ENCODE measurements at places on chromosomes 5 and 9. TPM values are rescaled to one million over a fixed set of nuclear protein-coding genes. Genes with fewer than 3 reads are reported as not detected.
A peak's percentile ranks its signal among the peaks of the same experiment; 100 is the strongest.

Gene WDR5
- 71.3 TPM for total RNA-seq

Gene SGTB
- total RNA-seq = 12.2 TPM

Gene TAF11L5
- not detected for total RNA-seq

Gene PIK3R1
- total RNA-seq = 43.3 TPM

Gene PPP2R2B
- not detected for total RNA-seq

Gene PCDH12
- total RNA-seq = 2.2 TPM

Gene ABCA1
- total RNA-seq = 1.3 TPM

- no peak for DNase-seq
- no peak overlapping the region for H3K27ac ChIP-seq
- no peaks in the 10 kb centered on the region for H3K27me3 ChIP-seq
- H3K4me3 ChIP-seq = no peak overlapping the region
- no peaks in the 10 kb centered on the region for H3K4me1 ChIP-seq
- H3K36me3 ChIP-seq = no peaks in the 10 kb centered on the region
These were observed 27.9 kb upstream of the FBXL7 start for GRCh38 chr5:15472116-15472515.

DNA sequence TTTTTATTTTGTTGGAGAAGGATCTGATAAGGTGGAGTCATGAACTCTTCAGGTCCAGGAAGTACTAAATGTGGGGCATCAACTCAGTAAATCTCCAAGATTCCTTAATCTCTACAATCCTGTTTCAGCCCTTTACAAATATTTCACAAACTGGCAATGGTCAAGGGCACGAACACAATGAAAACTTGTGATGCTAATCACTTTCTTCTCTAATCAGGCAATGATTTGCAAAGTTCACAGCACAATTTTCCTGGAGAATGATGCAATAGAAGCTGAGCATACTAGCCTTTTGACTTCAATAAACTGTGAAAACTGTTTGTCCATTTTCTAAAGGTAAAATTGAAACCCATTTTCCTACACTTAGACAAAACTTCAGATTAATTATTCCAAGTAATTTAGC is 16.9 kb downstream of the GDF9 start:
- H3K27me3 ChIP-seq = peaks cover 7% of the 10 kb centered on the region
- no peak overlapping the region for H3K4me3 ChIP-seq
- no peak for DNase-seq
- H3K36me3 ChIP-seq = no peaks in the 10 kb centered on the region

GRCh38 chr5:167361795-167362194 is 929.6 kb upstream of the WWC1 start:
- no peak overlapping the region for H3K4me3 ChIP-seq
- no peaks in the 10 kb centered on the region for H3K36me3 ChIP-seq
- no peaks in the 10 kb centered on the region for H3K4me1 ChIP-seq

DNA sequence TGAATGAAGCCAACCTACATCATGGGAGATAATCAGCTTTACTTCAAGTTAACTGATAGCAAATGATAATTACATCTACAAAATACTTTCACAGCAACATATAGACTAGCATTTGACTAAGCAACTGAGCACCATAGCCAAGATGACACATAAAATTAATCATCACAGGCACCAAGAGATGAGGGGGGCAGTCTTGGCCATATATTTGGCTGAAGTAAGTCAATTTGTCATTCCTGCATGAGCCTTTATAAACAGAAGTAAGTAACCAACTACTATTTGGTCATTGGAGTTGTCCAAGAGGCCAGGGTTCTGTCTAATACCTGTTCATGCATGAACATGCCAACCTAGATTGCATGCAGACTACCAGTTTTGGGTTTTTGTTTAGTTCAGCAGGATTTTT is 53.6 kb downstream of the PDCD1LG2 start:
- H3K27ac ChIP-seq = no peak overlapping the region
- no peak for DNase-seq
- H3K27me3 ChIP-seq = no peaks in the 10 kb centered on the region
- no peak overlapping the region for H3K4me3 ChIP-seq
- peaks cover 41% of the 10 kb centered on the region for H3K4me1 ChIP-seq
- peaks cover 44% of the 10 kb centered on the region for H3K36me3 ChIP-seq

- no peaks in the 10 kb centered on the region for H3K4me1 ChIP-seq
- DNase-seq = no peak
- peaks cover 2% of the 10 kb centered on the region for H3K36me3 ChIP-seq
- H3K27me3 ChIP-seq = no peaks in the 10 kb centered on the region
These were observed 54.4 kb downstream of the LRRTM2 start for GRCh38 chr5:138820695-138821094.

DNA sequence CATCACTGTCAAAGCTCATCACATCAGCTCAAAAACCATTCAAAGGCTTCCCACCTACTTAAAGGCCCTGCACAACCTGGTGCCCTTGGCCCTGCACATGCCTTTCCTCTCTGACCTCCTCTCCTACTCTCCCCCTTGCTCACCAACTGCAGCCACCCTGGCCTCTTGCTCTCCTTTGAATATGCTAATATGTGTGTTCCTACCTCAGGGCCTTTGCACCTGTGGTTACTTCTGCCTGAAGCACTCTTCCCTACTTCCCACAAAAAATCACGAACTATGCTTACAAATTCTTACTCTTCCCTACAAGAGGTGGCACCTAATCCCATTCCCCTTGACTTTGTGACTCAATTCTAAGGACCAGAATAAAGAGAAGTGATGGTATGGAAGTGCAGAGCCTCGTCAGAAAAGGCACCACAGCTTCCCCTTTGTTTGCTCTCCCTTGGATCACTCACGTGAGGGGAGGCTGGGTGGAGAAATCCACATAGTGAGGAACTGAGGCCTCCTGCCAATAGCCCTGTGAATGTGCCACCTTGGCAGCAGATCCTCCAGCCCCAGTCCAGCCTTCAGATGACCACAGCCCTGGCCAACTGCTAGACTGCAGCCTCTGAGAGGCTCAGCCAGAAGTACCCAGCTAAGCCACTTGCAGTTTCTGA is 3.2 kb upstream of the TMEM171 start:
- H3K4me3 ChIP-seq = no peak overlapping the region
- no peaks in the 10 kb centered on the region for H3K4me1 ChIP-seq
- H3K27ac ChIP-seq = no peak overlapping the region
- peaks cover 46% of the 10 kb centered on the region for H3K27me3 ChIP-seq
- no peak for DNase-seq

GRCh38 chr5:39186722-39187539 is 32.4 kb downstream of the FYB1 start:
- peaks cover 94% of the 10 kb centered on the region for H3K4me1 ChIP-seq
- peaks cover 9% of the 10 kb centered on the region for H3K36me3 ChIP-seq
- H3K4me3 ChIP-seq = peak overlapping the region; percentile 70
- no peak for DNase-seq
- no peaks in the 10 kb centered on the region for H3K27me3 ChIP-seq

GRCh38 chr5:102107865-102108264 is 188.2 kb downstream of the SLCO4C1 start:
- H3K27ac ChIP-seq = no peak overlapping the region
- H3K4me3 ChIP-seq = no peak overlapping the region
- H3K36me3 ChIP-seq = no peaks in the 10 kb centered on the region
- no peak for DNase-seq
- no peaks in the 10 kb centered on the region for H3K4me1 ChIP-seq

GRCh38 chr5:21688655-21689054 is 1164.5 kb downstream of the CDH12 start:
- no peaks in the 10 kb centered on the region for H3K4me1 ChIP-seq
- no peaks in the 10 kb centered on the region for H3K36me3 ChIP-seq
- no peak overlapping the region for H3K4me3 ChIP-seq
- no peak overlapping the region for H3K27ac ChIP-seq
- no peaks in the 10 kb centered on the region for H3K27me3 ChIP-seq

DNA sequence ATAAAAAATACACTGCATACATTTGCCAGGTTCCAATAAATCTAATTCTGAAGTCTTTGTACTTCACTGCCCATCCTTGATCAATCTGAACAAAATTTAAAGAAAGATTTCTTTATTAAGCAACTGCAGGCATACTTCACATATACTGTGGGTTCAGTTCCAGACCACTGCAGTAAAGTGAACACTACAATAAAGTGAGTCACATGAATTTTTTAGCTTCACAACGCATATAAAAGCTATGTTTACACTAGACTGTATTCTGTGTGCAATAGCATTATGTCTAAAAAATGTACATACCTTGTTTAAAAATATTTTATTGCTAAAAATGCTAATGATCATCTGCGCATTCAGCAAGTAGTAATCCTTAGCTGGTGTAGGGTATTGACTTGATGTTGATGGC is 52.1 kb downstream of the SSBP2 start:
- DNase-seq = no peak
- no peak overlapping the region for H3K27ac ChIP-seq
- no peaks in the 10 kb centered on the region for H3K27me3 ChIP-seq
- peaks cover 9% of the 10 kb centered on the region for H3K4me1 ChIP-seq

GRCh38 chr9:108919517-108919916 is 14.4 kb downstream of the ELP1 start:
- peaks cover 45% of the 10 kb centered on the region for H3K36me3 ChIP-seq
- H3K4me1 ChIP-seq = no peaks in the 10 kb centered on the region
- no peak overlapping the region for H3K4me3 ChIP-seq
- no peak for DNase-seq
- H3K27me3 ChIP-seq = no peaks in the 10 kb centered on the region
- no peak overlapping the region for H3K27ac ChIP-seq

DNA sequence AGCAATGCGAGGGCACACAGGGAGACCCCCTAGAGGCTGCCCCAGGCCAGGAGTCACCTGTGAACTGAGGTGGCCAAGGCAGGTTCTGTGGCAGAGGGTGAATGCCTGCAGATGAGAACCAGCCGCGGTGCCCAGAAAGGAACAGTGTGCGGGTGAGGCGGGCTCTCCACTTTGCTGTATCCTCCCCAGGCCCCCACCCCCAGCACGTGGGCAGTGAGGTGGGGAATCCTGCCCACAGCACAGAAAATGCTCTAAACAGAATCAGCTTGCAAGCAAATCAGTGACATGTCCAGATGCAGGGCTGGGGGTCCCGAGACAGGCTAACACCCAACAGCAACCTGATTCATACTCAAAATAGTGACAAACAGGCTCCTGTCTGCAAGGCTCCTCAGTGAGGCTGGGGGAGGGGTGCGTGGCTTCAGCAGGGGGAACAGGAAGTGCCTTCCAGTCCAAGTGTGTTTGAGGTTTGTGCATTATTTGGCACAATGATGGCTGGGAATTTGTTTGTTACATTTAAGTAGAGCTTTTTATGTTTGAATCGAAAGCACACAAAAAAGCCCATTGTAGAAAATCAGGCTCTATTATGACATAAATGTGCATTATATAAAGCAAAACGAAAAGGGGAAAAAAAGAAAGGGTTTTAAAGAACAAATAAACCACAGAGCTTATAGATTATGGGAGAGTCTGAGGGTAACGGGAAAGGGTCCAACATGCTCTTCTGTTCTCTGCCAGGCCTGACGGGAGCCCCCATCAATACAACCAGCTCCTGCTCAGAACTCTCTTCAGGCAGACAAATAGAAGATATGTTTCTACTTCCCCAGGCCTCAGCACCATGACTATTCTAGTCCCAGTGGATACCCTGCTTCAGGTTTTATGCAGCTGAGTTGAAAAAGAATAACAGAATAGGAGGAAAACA is 201.3 kb downstream of the HSD17B3 start:
- H3K36me3 ChIP-seq = no peaks in the 10 kb centered on the region
- peaks cover under 1% of the 10 kb centered on the region for H3K27me3 ChIP-seq
- peaks cover 8% of the 10 kb centered on the region for H3K4me1 ChIP-seq
- no peak for DNase-seq
- no peak overlapping the region for H3K27ac ChIP-seq

DNA sequence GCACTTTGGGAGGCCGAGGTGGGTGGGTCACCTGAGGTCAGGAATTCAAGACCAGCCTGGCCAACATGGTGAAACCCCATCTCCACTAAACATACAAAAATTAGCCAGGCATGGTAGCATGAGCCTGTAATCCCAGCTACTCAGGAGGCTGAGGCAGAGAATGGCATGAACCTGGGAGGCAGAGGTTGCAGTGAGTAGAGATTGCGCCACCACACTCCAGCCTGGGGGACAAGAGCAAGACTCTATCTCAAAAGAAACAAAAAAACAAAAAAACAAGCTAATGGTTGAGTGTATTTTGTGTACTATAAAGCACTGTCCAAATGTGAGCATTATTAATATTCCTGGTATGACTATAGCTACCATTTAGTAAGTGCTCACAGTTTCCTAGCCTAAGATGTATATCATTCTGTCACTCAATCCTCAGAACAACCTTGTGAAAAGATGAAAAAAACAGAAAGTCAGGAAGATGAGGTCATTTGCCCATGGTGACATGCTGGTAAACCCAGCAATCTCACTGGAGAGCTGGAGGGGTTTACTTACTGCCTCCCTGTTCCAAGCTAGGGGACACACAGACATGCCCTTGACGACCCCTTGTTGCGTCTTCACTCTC is 27.7 kb downstream of the ARHGEF37 start:
- H3K27me3 ChIP-seq = peaks cover 2% of the 10 kb centered on the region
- no peak overlapping the region for H3K27ac ChIP-seq
- peaks cover 2% of the 10 kb centered on the region for H3K36me3 ChIP-seq
- no peak overlapping the region for H3K4me3 ChIP-seq

DNA sequence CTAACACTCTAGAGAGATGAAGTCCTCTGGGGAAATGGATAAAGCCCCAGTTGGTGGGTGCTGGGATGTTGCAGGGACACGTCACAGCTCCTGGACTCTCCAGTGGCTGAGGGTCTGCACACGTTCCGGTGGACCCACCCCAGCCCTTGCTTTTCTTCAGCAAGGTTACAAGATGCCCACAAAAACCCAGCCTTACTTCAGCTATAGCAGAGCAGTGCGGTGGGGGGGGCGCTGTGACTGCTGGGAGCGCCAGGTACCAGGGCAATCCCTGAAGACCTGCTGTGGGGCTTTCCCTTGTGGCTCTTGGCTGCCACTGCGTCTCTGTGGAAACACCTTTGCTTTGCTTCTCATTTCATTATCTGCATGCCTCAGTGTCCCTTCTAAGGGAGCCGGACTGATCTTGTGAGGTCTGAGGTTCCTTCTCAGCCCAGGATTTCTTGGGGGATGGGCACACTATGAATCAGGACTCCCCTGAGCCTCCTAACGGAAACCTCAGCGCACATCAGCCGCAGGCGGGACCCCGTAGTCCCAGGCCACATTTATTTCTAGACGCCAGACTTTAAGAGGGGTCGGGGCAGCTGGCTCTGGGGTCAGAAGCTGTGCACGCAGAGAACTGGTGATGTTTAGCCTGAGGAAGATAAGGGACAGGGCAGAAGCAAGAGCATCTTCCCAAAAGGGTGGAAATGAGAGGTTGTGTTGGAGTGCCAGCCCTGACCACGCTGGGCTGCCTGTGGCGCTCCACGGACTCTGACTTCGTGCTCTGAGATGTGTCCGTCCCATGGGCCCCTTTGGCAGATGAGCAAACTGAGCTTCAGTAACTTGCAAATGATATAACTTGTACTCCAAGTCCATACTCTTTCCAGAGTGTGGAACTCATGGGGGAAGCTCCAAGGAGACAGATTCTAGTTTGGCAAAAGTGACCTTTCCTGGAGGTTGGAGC is 106.8 kb downstream of the WNK2 start:
- no peak overlapping the region for H3K4me3 ChIP-seq
- H3K27me3 ChIP-seq = no peaks in the 10 kb centered on the region
- H3K4me1 ChIP-seq = no peaks in the 10 kb centered on the region
- no peak for DNase-seq
- no peak overlapping the region for H3K27ac ChIP-seq
